Astrocyte of the cerebellum (primary cell): ENCODE measurements at places on chromosomes 4 and X.
A peak's percentile ranks its signal among the peaks of the same experiment; 100 is the strongest.

DNA sequence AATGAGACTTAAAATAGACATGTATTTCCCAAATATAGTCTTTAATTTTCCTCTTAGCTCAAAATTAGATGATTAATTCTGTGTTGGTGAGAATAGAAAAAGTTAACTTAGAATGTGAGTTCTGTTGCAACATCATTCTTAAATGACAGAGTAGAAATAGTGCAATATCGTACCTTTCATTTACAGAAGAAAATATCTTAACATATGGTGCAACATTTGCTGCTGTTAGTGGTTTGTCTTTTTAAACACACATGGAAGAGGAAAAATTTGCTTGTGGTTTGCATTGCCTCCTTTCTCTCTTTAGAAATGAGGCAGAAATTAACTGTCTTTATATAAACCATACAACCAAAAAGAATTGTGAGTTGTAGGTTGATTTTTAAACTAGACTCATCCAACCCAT, 39.3 kb upstream of the FHDC1 start:
- no peak for DNase-seq

- no peak for DNase-seq
These were observed 72.6 kb downstream of the EPHA5 start for GRCh38 chr4:65597697-65598096.

DNA sequence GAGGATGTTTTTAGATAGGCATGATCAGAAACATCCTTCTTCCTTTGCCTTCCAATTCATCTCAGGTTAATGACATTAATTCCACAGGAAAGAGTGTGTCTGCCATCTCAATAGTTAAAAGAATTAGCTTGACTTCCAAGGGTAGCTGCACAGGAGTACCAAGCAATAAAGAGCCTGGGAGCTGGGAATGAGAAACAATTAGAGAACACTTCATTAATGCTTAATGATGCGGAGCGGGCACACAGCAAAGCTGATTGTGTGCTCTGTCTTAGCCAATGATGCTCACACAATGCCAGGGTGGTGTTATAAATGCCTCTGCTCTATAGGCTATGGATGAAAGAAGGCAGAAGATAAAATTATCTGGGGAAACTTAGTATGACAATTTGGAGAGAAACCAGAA, 1052.5 kb upstream of the LCORL start:
- DNase-seq, result no peak

DNA sequence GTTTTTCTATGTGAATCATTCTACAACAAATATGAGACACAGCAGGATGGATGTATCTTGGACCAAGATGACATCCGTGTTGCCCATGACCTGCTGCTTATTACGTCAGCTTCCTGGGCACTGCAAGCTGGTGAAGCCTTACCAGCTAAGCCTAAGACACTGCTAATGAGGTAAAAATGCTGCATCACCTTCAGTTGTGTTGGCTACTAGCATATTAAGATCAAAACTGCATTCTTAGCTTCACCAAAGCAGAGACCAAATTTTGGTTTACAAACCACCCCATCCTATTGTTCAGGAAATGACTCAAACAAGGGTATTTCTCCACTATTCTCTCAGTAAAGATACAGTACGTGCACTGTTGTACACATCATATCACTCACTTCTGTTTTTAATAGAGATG, 50.3 kb downstream of the MAML3 start:
- DNase-seq, result peak; percentile 33

DNA sequence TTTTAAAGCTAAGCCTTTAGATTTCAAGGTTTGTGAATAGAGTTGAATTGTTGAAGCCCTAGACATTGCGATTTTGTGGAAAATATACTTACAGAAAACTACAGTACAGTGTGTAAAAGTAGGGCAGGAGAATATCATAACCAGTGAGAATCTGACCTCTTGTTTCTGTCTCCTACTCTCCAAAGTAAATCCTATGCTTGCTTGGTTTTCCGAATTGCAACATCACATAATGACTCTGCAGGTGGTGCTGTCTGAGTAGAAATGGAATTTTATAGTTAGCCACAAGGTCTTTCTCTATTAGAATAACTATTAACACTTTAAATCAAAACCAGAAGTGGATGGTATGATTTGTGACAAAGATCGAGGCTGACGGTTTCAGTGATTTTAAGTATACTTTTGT, 505.6 kb downstream of the RAPGEF2 start:
- DNase-seq, result peak; percentile 75
